Sigmoid colon (tissue), 7 donors: ENCODE measurements at places on chromosomes 1 and 21. TPM values are rescaled to one million over a fixed set of nuclear protein-coding genes. Genes with fewer than 3 reads are reported as not detected.

GRCh38 chr21:45496151-45496967, 45.9 kb downstream of the SLC19A1 start:
- H3K27me3 ChIP-seq, result no peaks in the 10 kb centered on the region
- H3K4me3 ChIP-seq, result no peak overlapping the region
- no peaks in the 10 kb centered on the region for H3K36me3 ChIP-seq
- H3K27ac ChIP-seq, result no peak overlapping the region
- no peaks in the 10 kb centered on the region for H3K4me1 ChIP-seq

DNA sequence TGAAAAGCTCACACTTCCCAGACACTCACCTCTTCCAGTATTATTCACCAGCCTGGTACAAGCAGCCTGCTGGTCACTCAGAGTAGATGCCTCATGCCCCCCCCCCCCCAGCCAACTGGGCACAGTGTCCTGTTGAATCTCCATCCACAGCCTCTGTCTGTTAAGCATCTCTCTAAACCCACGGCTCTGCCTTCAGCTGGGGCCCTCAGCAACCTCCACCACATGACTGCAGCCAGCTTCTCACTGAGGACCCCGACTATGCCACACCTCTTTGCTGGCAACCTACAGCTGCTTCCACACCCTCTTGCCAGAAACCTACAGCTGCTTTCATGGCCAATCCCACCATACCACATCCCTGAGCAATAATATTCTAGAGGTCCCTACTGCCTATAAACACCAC, 113.1 kb downstream of the RHOU start:
- H3K4me3 ChIP-seq, result no peak overlapping the region
- no peak overlapping the region for H3K27ac ChIP-seq
- no peaks in the 10 kb centered on the region for H3K27me3 ChIP-seq
- DNase-seq, result peak; percentile 19

- DNase-seq, result no peak
- no peak overlapping the region for H3K4me3 ChIP-seq
- no peak overlapping the region for H3K27ac ChIP-seq
- no peaks in the 10 kb centered on the region for H3K36me3 ChIP-seq
- H3K4me1 ChIP-seq, result no peaks in the 10 kb centered on the region
- H3K27me3 ChIP-seq, result no peaks in the 10 kb centered on the region
Measured at GRCh38 chr1:218080863-218081262, 204.2 kb upstream of the RRP15 start.

DNA sequence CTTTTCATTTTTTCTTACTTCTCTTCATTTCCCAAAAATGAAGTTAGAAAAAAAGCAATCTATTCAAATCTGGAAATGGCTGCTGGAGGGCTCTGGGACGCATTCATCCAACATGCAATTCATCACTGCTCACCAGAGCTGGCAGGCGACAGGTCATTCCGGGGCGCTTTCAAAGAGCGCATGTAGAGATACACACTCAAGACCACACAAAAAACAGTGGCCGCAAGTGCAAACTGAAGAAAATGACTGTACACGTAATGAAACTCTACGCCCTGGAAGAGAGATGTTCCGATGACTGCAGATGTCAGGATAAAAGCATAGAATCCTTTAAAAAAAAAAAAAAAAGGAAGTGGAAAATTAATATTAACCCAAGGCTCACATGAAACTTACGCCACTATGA, 15.5 kb downstream of the LBR start:
- H3K27me3 ChIP-seq, result no peaks in the 10 kb centered on the region
- peaks cover 10% of the 10 kb centered on the region for H3K36me3 ChIP-seq
- DNase-seq, result no peak
- H3K4me3 ChIP-seq, result no peak overlapping the region
- no peaks in the 10 kb centered on the region for H3K4me1 ChIP-seq
- peak overlapping the region; percentile 42 for H3K27ac ChIP-seq

- no peaks in the 10 kb centered on the region for H3K27me3 ChIP-seq
- no peak overlapping the region for H3K4me3 ChIP-seq
- no peaks in the 10 kb centered on the region for H3K4me1 ChIP-seq
- H3K36me3 ChIP-seq, result no peaks in the 10 kb centered on the region
- H3K27ac ChIP-seq, result no peak overlapping the region
Measured at GRCh38 chr1:11046270-11046566, 821 bp downstream of the MASP2 start.

Gene F13B
- not detected for total RNA-seq

Gene PADI4
- total RNA-seq, result not detected

DNA sequence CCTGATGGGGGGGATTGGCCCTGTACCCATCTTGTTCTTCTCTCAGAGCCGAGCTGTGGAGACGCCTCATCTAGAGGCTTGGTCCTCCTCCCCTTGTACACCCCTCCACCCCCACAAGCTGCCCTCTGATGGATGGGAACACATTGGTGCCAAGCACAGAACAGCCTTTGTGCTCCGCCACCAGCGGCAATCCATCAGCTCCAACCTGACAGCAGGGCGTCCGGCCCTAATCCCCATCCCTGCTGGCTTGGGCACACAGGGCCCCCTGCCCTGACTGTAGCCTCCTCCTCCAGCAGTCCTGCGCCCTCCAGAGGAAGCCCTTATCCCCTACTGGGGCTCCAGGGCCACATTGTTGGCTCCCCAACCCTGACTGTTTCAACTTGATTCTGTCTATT, 3.8 kb upstream of the MYOG start:
- no peak for DNase-seq
- no peaks in the 10 kb centered on the region for H3K27me3 ChIP-seq
- no peaks in the 10 kb centered on the region for H3K36me3 ChIP-seq

Gene SSR2
- 338 TPM for total RNA-seq

Gene PRDM16
- 0.49 TPM for total RNA-seq

GRCh38 chr1:41765152-41765551, 153.6 kb downstream of the HIVEP3 start:
- no peaks in the 10 kb centered on the region for H3K36me3 ChIP-seq
- no peaks in the 10 kb centered on the region for H3K27me3 ChIP-seq
- peaks cover 13% of the 10 kb centered on the region for H3K4me1 ChIP-seq
- no peak for DNase-seq

Gene A3GALT2
- not detected for total RNA-seq

GRCh38 chr1:1173793-1174415, at the start of gene TTLL10:
Gene TTLL10, plus strand, starts transcription at chr1:1173880. Its CDS starts 5,336 bp downstream, at chr1:1179216.
- no peak within 1 kb of the TSS for H3K27ac ChIP-seq
- DNase-seq, result no peak
- H3K36me3 ChIP-seq, result no peaks in the 10 kb centered on the region
- no peak within 1 kb of the TSS for H3K4me3 ChIP-seq
- no peaks in the 10 kb centered on the region for H3K4me1 ChIP-seq
- peaks cover 99% of the 10 kb centered on the region for H3K27me3 ChIP-seq

Gene TMPRSS15
- total RNA-seq, result not detected

Gene UBXN10
- 14.6 TPM for total RNA-seq

- no peaks in the 10 kb centered on the region for H3K27me3 ChIP-seq
- H3K4me1 ChIP-seq, result no peaks in the 10 kb centered on the region
- no peak overlapping the region for H3K27ac ChIP-seq
- H3K36me3 ChIP-seq, result no peaks in the 10 kb centered on the region
Measured at GRCh38 chr1:8782955-8783354, 34.5 kb downstream of the RERE start.

Gene RCC2
- total RNA-seq, result 21.9 TPM

DNA sequence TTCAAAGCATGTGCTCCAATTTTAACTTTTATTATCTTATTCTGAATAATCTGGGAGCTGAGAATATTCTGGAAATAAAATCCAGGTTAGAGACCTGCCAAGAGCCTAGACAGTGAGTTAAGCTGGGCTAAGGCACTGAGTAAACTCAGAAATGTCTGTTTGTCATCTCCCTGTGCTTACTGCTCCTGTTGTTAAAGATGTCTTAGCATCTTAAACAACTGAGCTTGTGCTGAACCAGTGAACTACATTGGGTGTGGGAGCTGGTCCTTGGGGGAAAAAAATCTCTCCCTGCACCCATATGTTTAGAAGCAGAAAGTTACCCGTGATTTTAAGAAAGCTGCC, 25.0 kb upstream of the AHCYL1 start:
- peaks cover 53% of the 10 kb centered on the region for H3K4me1 ChIP-seq
- DNase-seq, result no peak
- no peaks in the 10 kb centered on the region for H3K36me3 ChIP-seq
- peak overlapping the region; percentile 68 for H3K27ac ChIP-seq

DNA sequence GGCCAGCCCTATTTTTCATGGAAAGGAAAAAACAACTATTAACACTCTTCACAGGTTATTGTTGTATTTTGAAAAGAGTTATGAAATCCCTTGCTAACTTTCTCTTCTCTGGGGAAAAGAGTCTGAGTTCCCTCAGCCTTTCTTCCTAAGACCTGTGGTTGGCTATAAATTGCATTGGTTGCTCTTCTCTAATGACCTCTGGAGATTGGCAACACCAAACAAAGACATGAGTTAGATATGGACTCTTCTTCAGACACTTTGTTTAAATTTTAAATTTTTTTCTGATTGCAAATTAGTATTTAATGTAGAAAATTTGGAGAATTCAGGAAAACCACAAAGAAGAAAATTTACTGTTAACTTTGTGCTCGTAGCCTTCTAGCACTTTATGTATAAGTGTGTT, 275.7 kb downstream of the PBX1 start:
- no peaks in the 10 kb centered on the region for H3K36me3 ChIP-seq
- H3K27me3 ChIP-seq, result no peaks in the 10 kb centered on the region
- no peak overlapping the region for H3K4me3 ChIP-seq
- H3K4me1 ChIP-seq, result peaks cover 40% of the 10 kb centered on the region

DNA sequence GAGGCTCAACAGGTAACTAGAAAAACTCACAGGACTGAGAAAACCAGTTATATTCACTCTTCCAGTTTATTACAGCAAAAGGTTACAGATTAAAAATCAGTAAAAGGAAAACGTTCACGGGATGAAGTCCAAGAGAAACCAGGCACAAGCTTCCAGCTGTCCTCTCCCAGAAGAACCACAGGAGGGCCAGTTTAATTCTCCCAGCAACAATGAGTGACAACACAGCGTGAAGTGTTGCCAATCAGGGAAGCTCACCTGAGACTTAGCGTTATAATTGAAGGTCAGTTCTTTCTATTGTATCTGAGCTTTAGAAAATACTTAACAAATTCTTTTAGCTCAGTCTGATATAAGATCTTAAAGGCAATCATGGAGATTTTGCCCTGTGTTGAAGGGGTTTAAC, 65.2 kb upstream of the TNR start:
- H3K4me3 ChIP-seq, result no peak overlapping the region
- no peaks in the 10 kb centered on the region for H3K27me3 ChIP-seq
- H3K27ac ChIP-seq, result no peak overlapping the region
- H3K4me1 ChIP-seq, result no peaks in the 10 kb centered on the region
- H3K36me3 ChIP-seq, result no peaks in the 10 kb centered on the region

Gene APOBEC4
- not detected for total RNA-seq

Gene CLDN8
- not detected for total RNA-seq

DNA sequence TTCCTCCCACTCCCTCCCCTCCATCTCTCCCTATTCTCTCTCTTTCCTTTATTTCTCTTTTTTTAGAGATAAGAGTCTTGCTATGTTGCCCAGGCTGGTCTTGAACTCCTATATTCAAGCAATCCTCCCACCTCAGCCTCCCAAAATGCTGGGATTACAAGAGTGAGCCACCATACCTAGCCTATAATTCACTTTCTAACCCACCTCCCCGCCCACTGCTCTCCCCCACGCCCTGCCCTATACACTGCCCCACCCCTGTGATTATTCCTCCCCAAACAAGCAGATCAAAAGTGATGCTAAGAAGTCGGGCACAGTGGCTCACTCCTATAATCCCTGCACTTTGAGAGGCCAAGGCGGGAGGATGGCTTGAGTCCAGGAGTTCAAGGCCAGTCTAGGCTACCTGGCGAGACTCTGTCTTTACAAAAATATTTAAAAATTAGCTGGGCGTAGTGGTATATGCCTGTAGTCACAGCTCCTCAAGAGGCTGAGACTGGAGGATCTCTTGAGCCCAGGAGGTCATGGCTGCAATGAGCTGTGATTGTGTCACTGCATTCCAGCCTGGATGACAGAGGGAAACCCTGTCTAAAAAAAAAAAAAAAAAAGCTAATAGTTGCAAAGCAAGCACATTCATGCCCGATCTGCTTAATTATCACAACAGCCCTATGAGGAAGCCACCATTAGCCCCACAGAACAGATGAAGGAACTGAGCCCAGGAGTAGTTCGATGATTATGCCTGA, 12.8 kb upstream of the E2F2 start:
- H3K27ac ChIP-seq, result no peak overlapping the region
- no peaks in the 10 kb centered on the region for H3K36me3 ChIP-seq
- no peak overlapping the region for H3K4me3 ChIP-seq
- DNase-seq, result no peak
- peaks cover 8% of the 10 kb centered on the region for H3K4me1 ChIP-seq

GRCh38 chr1:15031251-15031933, 122.2 kb upstream of the TMEM51 start:
- H3K4me3 ChIP-seq, result no peak overlapping the region
- H3K4me1 ChIP-seq, result peaks cover 4% of the 10 kb centered on the region
- no peaks in the 10 kb centered on the region for H3K36me3 ChIP-seq
- no peak for DNase-seq
- no peaks in the 10 kb centered on the region for H3K27me3 ChIP-seq

Gene VCAM1
- total RNA-seq, result 18.9 TPM

DNA sequence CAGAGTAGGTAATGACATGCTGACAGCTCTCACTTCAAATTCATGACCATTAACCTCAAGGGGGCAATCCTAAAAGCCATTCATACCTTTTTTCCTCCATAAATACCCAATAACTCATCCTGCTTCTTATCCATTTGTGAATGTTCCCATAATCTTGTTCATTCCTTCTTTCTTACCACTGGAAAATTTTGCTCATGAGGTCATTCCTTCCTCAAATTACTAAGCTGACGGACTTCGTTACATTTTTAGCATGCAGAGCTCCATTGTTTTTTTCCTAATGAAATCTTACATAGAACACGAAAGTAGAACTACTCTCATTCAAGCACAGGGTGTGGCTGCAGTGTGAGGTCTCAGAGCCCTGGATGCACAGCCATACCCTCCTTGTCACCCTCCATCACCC, 276.5 kb upstream of the DPYD start:
- H3K36me3 ChIP-seq, result no peaks in the 10 kb centered on the region
- no peak for DNase-seq
- H3K27ac ChIP-seq, result no peak overlapping the region
- no peak overlapping the region for H3K4me3 ChIP-seq
- H3K27me3 ChIP-seq, result no peaks in the 10 kb centered on the region

Gene ZSWIM5
- total RNA-seq, result 2.9 TPM

Gene NR1I3
- total RNA-seq, result not detected

DNA sequence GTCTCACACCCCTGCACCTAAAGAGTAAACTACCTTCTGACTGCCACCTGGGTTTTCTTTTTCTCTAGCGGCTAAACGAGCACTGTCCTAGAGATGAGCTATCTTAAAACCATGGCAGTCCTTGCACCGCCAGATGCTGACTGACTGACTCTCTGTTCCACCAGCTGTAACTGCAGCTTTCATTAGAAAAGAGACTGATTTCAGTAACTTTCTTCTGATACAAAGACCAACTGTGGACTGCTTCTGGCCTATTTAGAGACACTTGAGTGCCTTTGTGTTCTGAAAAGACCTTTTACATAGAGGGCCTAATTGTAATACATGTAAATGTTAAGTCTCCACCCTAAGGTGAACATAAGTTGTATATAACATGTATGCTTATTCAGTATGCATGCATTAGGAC, 152.5 kb downstream of the DISC1 start:
- no peaks in the 10 kb centered on the region for H3K36me3 ChIP-seq
- no peaks in the 10 kb centered on the region for H3K27me3 ChIP-seq
- no peak overlapping the region for H3K27ac ChIP-seq
- no peak overlapping the region for H3K4me3 ChIP-seq
- DNase-seq, result no peak
- no peaks in the 10 kb centered on the region for H3K4me1 ChIP-seq

GRCh38 chr1:168636200-168636599, 59.8 kb downstream of the XCL1 start:
- H3K27ac ChIP-seq, result peak overlapping the region; percentile 62
- H3K36me3 ChIP-seq, result no peaks in the 10 kb centered on the region
- no peak for DNase-seq
- H3K4me1 ChIP-seq, result peaks cover 29% of the 10 kb centered on the region
- H3K27me3 ChIP-seq, result no peaks in the 10 kb centered on the region
